GM12891 (cell line): ENCODE measurements at places on chromosomes 2 and 18.

DNA sequence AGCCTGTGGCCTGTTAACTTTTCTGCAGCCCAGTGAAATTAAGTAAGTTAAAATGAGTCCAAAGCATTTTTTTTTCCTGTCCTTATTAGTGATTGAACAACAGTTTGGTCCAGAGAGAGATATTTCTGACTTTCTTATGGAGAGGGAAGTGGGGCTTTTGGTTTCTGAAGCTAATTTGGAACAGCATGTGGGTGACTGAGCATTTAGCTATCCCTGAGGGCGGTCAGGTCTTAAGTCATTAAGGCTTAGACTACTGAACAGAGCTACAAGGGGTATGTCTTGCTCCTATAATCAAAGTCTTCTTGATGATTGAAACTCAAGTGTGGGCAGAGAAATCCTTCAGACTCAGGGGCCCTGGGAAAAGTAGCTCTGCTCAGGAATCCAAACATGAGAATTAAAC lies 14.0 kb downstream of the ARHGAP25 start:
- DNase-seq = no peak

GRCh38 chr2:172790404-172790803 lies 54.8 kb downstream of the RAPGEF4 start:
- DNase-seq = no peak

GRCh38 chr18:10661317-10661716 lies 135.5 kb downstream of the NAPG start:
- no peak for DNase-seq

DNA sequence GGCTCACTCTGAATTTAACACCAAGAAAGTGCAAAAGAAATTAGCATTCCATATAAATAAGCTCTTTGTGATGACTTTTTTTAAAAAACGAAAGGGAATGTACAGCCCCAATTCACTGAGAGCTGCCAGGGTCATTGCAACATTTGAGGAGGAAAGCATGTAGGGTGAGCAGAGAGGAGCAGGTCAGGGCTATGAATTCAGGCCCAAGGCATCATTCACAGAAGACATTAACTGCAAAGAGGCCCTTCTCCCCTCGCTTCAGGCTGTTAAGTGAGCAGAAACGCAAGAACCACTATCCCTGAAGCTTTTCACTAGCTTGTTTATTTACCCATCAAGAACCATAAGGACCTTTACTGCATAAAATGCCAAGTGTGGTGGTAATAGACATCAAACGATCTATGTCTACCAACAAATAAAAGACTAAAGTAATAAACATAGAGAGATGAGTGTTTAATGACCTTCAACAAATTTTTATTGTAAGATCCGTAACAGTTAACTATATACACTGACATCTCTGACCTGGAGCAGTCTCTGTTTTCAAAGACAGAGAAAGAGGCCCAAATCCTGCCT lies 333.1 kb upstream of the HNRNPA3 start:
- DNase-seq = no peak

- DNase-seq = no peak
Observed at GRCh38 chr18:48060970-48061369, 130.5 kb upstream of the SMAD2 start.

- DNase-seq = no peak
Observed at GRCh38 chr2:28377984-28378678, 14.5 kb upstream of the FOSL2 start.

DNA sequence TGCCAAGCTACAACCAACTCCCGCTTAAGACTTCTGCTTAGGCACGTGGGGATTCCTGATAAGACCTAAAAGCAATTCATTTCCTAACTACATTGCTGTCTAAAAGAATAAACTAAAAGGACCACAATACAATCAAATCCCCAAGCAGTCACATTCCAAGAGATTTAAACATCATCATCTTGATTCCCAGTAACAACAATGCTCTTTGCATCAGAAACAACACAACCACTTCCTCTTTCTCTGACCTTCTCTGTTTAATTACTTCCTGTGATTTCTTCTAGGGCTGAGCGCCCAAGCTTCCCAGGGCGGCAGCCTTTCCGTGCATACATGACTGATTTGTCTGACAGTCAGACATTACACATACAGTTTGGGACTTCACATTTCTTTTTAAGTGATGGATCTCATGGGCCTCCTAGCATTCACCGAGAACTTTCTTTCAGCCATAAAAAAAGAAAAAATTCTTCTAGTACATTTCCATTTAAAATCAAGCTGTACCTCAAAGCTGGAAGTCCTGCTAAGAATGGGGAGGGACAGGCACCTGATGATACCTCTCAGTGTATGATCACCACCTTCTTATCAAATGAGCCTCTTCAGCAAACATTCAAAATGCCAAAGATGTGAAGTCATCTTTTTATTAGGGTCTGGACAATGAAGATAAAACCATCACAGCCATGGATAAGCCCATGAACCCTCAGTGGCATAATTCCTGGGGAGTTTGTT lies 11.5 kb downstream of the SPRED2 start:
- no peak for DNase-seq

GRCh38 chr2:197879812-197880408 lies 75.5 kb downstream of the PLCL1 start:
- no peak for DNase-seq

DNA sequence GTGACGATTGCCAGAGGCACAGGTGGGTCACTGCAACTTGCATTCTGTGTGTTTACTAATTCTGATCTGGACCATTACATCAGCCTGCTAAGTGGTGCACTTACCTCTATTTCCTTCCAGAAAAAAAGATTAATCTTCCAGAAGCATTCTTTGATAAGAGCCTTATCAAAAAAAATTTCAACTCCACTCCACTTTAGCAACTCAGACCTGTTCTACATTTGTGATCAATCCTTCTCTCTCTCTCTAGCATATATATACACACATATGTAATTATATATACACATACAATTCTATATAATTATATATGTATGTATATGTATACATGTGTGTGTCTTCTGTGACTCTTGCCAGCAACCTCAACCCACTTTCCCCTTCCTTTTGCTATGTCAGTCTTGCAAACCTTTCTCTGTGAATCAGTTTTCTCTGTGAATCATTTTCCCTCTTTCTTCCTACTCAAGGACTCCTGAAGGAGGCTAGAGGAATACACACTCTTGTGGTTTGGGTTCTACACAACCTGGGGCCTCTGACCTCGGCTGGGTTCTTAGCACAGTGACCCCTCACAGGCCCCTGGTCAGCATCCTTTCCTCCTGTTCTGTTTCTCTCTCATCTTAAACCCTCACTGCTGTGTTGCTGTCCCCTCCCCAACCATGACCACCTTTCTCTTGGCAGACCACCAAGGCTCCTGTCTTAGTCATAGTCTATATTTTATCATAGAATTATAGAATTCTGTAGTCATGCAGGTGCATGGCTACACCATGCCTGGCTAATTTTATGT lies 130.4 kb upstream of the PELI1 start:
- DNase-seq = no peak

DNA sequence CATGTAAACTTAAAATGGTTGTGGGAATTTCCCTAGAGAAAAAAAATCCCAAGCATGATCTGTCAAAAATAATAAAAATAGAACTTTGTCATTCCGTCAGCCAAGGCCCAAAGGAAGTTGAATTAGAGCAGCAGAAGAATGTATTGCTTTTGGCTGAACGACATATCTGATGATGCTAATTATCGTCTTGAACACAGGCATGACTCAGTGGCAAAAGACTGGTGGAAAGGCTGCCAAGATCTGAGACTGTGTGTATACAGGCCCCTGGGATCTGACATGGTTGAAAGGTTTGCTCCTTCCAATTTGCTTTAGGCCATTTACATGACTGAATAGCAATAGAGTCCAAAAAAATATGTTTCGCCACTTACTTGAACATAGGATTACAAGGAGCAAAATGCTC lies 1057.1 kb upstream of the CRIM1 start:
- DNase-seq = no peak

- DNase-seq = no peak
Observed at GRCh38 chr18:55515941-55516710, 71.9 kb downstream of the TCF4 start.

GRCh38 chr18:272650-273049 lies 4.8 kb upstream of the THOC1 start:
- no peak for DNase-seq

DNA sequence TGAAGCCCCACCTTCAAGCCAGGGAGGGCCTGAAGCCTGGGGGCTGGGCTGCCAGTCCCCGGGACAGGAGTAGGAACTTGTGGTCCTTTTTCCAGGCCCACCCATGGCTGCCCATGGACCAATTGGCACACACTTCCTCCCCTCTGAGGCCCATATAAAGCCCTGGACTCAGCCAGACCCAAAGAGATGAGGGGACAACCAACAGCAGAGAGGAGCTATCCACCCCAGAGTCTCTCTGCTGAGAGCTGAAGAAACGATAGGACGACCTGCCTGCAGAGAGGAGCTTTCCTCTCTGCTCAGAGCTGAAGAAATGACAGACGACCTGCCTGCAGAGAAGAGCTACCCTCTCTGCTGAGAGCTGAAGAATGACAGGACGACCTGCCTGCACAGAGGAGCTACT lies 43.8 kb upstream of the PEX13 start:
- no peak for DNase-seq

DNA sequence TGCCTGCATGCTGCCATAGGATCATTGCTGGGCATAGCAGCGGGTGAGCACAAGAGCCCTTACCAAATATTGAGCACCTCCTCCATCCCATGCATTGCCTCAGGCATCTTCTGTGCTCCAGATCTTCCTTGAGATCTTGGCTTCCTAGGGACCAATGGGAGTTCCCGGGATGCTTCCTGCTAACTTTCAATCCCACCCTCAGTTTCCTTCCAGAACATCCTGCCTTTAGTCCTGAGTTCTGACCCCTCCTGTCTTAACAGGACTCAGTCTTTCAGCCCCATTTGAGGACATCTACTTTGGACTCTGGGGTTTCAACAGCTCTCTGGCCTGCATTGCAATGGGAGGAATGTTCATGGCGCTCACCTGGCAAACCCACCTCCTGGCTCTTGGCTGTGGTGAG lies 15.3 kb downstream of the SLC14A1 start:
- DNase-seq = no peak

GRCh38 chr2:238571661-238572372 lies 145.1 kb downstream of the ASB1 start:
- no peak for DNase-seq

GRCh38 chr18:40529478-40529877 lies 1425.6 kb upstream of the PIK3C3 start:
- no peak for DNase-seq

DNA sequence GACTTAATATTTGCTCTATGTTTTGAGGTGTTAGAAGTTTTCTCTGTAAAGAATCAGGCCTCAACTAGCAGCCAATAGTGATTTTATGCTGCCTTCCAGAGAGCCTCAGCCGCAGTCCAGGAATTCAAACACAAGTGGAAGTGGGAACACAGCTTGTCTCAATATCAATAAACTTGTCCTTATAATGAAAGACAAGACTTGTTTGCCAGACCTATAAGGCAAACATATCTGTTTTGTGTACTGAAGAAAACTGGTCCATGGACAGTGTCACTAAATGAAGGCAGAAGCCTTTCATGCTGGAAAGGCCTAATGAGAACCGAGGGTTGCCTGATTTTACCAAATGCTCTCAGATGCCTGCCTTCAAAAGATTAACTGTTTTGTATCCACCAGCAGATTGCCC lies 182.2 kb downstream of the EPHA4 start:
- no peak for DNase-seq

DNA sequence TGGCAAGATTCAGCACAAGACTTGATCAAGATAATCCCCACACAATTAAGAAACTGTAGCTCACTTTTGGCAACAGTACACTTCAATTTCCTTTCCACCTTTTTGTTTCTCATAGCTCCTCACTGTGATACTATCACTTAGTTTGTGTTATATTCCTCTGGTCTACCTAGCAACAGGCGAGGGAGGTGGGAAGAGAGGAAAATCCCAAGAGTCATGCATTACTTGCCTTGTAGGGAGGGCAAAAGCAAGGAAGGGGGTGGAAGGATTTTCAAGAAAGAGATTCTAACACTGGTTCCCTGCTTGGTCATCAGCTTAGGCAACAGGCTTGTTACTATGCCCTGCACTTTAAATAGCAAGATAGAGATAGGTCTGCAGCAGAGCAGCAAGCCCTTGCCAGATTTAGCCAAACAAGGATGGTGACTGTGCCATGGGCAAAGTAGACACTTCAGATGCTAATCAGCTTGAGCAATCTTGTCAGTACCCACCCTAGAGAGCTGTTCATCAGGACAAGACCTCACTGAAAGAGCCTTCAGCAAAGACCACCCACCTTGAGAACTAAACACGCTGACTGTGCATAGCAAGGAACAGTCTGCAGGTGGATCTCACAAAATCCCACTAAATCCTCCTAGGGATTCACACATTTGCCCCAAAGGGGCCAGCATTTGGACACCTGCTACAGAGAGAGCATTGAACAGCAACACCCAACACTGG lies 134.6 kb downstream of the MBD2 start:
- no peak for DNase-seq
